ENCODE measurements at places on chromosomes 7 and 10.

DNA sequence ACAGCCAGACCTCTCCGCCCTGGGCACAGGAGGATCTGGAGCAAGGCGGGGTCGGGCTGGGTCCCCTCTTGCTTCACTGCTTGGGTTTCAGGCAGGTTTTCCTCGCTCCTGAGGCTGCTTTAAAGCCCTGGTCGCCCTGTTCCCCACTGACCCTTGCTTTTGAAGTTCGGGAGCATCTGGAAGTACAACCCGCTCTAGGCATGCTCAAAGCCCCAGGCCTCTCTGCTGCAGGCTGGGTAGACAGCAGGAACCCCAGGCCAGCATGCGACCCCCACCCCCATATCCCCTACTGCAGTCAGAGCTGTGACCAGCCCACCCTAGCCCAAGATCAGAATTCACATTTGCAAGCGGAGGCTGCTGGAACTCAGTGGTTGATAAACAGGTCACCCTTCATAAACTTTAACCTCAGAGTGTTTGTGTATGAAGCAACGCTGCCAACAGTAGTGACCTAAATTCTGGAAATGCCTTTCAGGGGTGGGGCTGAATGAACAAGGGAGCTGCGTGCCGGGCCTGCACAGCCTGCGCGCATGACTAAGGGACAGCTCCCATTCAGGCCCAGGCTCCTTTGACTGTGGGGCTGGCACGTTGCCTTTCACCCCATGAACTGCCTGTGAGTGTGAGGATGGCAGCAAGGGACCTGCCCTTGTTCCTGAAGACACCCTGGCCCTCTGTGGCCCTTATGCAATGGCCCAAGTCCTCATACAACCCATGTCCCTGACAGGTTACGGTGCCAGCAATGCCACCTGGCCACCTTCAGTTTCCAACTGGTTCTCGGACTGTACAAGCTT is 52.5 kb downstream of the PROSER2 start:
- no peak for DNase-seq

GRCh38 chr7:57413529-57414398 is 36.2 kb upstream of the ZNF716 start:
- no peak for DNase-seq

- no peak for DNase-seq
Measured at GRCh38 chr10:12195281-12195602, 449 bp downstream of the NUDT5 start.

DNA sequence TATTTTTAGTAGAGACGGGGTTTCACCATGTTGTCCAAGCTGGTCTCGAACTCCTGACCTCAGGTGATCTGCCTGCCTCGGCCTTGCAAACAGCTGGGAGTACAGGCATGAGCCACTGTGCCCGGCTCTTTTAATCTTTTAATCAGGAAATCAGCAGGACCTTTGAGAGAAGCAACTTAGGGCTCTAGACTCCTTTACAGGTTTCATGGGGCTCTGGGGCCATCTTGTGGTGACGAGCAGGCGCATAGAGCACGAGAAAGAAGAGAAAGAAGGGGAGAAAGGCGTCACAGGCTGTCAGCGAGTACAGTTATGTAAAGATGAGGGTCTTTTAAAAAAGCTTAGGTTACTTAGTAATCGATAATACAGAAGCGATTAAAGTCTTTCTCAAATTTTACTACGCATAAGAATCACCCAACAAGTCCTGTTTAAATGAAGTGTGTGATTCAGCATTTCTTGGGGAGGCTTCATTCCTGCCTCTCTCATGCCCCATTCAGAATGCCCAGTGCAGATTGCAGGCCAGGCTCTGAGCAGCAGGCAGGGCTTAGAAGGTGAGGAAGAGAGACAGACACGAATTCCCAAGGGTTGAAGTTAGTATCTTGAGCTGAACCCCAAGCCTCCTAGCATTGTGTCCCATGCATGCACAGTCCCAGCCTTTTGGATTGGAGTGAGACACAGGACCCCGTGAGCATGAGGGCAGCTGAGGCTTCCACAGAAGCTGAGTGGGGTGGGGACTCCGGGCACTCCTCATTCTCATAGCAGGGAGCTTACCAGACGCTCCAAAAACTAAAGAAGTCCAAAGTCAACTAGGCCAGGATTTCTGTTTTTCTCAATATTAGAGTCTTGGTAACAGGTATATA is 23.6 kb upstream of the PFKP start:
- peak; percentile 75 for DNase-seq

DNA sequence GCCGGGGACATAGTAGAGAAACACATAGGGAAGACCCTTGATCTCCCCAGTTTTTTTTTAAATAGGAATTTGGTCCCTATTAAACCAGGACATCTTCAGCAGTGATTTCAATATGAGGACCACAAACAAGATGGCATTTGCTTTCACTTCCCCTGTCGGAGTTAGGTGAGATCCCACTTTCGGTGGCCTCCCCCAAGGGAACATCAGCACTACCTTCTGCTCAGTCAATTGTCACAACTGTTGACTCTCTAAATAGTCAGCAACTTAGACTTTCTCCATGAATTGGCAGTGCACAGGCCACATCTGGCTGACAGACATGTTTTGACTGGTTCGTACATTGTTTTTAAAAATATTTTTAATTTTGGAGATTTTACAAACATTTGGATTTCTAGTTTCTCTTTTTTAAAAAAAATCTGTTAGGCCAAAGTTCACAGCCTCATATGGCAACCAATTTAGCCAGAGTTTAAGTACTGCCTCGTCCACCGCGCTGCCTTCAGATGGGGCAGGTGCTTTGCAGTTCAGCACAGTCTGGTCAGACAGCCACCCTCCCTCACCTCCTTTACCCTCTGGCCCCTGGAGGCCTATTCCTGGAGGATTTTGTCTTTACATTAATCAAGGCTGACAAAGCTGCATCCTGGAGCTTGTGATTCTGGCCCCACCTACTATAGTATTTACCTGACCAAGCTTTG is 139.2 kb upstream of the PRR15 start:
- peak; percentile 78 for DNase-seq

DNA sequence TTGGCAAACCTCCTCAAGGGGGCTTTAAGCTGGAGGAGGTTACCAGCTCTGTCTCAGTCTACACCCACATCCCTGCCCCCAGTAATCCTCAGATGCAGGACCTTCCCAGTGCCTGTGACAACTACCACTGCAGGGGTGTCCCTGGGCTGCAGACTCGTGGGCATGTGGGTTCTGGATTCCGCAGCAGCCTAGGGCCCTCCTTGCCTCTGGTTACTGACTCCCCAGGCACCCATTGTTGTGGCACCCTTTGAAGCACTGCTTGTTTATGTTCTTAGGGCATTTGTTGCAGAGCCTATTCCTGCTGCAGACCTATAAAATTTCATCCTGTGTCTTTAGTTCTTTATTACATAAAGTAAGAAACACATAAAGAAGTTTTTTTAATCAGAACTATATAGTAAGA is 51.1 kb upstream of the GJD4 start:
- no peak for DNase-seq

DNA sequence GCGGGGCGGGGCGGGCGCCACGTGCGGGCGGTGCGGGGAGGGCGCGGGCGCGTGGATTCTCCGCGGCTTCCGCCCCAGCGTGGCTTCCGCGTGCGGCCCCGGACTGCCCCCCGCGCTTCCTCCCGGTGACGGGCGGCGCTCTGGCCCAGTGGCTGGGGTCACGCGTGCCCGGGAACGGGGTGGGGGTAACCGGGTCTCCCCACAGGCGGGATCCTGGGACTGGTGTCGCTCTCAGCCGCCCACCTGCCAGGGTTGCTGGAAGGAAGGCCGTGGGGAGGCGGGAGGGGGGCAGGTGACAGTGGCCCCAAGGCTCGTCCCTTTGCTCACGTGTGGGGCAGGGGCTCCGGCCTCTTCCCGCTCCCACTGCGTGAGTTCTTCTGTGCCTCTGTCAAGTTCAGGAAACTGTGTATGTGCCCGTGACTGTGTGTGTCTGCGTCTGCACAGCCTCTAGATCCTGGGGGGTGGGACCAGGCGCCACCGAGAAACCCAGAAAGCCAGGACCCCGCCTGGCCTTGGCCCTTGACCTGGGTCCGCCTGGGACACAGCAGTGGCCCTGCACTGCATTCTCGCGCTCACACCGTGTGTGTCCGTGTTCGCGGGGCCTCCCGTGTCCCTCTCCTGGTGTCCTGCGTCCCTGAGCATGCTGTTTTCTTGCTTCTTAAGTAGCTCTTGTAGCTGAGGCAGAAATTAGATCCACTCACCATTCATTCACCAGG is 919 bp downstream of the MAFK start:
- DNase-seq: peak; percentile 50

- DNase-seq: no peak
Measured at GRCh38 chr10:72890086-72890485, 3.5 kb upstream of the OIT3 start.

All from NAMALWA (cell line).